ENCODE measurements at places on chromosomes 16 and 17.
A peak's percentile ranks its signal among the peaks of the same experiment; 100 is the strongest.

- no peak for DNase-seq
These were observed 390 bp upstream of the BBS2 start for GRCh38 chr16:56520251-56520577.

DNA sequence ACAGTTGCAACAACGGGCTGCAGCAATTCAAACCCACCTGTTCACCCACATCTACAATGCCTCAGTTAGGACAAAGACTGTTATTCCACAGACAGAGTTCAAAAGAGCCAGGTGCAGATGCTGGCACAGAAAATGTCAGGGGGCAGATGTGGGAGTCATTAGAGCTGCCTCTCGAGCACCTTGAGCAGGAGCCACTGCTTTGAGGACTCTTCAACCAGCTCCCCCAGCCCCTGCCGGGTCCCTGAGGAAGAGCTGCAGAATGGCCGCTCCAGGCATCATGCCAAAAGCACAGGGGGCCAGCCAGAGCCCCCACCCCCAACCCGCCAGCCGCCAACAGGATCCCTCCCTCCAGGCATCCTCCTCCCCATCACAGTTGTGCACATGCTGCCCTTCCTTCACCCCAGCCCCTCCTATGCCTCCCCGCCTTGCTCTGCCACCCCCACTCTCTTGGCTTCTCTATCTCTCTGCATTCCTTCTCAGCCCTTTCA lies 20.8 kb downstream of the C17orf67 start:
- DNase-seq: no peak

- DNase-seq: no peak
These were observed 144.8 kb downstream of the KCNJ2 start for GRCh38 chr17:70314096-70314495.

GRCh38 chr16:68328151-68328859 lies 17.5 kb downstream of the PRMT7 start:
- peak; percentile 39 for DNase-seq

GRCh38 chr17:57413848-57414651 lies 157.7 kb downstream of the MSI2 start:
- no peak for DNase-seq

DNA sequence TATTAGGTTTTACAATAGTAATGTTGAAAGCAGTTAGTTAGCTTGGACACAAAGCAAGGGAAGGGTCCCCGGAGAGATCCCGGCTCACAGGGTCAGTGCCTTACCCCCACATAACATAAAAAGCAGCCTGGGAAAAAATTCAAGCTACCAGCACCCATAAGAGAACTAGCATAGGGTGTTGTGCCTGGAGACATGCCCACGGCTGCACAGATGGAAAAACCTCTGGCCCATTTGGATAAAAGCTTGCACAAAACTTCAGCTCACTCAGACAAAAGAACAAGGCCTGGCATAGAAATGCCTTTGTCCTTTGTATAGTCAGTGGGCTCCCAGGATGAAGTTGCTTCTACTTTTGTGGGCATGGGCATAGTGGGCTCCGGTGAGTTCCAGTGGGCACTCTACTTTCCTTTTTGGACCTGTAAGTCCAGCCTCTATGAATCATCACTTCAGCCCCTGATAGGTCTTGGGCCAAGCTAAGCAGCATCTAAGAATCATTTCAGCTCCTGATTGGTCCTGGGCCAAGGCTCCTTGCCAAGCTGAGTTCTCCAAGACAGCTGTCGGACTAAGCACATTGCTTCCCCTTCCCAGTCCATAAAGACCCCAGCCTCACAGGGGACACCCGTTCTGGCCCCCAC lies 1.3 kb upstream of the RDM1 start:
- DNase-seq: peak; percentile 6

DNA sequence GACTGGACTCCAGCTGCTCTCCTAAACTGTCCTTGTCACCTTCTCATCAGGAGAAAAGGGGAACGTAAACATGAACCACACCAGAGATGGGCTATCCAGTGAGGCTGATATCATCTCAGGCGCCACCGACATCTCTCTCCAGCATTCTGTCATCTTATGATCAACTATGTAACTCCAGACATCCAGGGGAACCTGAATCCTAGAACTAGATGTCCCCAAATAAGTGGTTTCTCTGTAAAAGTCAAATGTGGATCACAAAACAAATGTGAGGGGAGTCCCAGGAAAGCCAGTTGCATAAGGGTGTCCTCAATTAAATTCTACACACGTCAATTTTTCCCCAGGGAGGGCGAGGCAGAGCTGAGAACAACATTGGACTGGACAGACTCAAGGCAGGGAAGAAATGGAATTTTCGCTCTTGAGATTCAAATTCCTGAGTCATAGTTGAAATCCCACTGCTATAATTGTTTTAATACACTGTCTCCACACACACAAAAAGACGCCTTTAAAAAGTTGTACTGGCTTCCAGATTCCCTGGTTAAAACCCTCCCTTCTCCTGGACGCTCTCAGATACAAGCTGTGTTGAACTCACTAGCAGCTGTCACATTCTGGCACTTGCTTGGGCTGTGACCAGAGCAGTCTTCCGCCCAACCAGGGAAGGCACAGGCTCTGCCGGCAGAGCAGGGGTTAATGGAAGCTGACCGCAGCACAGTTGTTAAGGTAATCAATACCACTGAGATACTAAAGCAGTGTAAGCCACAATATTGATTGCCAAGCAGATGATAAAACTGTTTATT lies 62.6 kb downstream of the ZFHX3 start:
- DNase-seq: peak; percentile 72

GRCh38 chr17:66301864-66302741 lies at the start of gene PRKCA:
PRKCA (plus strand) TSS chr17:66302613.
- DNase-seq: no peak

GRCh38 chr16:27505297-27506236 lies 44.1 kb downstream of the GTF3C1 start:
- DNase-seq: no peak

DNA sequence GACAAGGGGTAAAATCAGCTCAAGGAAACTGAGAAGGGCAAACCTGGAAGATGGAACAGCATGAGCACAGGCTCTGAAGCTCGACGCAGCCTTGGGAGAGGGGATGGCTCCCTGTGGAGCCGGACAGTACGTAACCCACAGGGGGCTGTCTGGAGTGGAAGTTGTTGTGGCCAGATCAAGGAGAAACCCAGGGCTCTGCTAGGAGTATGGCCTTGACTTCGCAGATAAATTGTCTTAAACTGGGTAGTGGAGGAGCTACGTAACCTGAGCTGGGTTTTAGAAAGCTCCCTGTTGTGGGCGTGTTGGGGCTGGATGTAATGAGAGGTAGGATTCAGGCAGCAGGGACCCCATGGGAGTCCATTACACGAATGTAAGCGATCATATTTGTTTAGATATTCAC lies 25.5 kb upstream of the AXIN2 start:
- DNase-seq: no peak

- no peak for DNase-seq
These were observed at the start of gene ARHGAP44 for GRCh38 chr17:12789481-12790248. ARHGAP44 (plus strand) TSS chr17:12789498; CDS start chr17:12789839, 341 bp downstream.

DNA sequence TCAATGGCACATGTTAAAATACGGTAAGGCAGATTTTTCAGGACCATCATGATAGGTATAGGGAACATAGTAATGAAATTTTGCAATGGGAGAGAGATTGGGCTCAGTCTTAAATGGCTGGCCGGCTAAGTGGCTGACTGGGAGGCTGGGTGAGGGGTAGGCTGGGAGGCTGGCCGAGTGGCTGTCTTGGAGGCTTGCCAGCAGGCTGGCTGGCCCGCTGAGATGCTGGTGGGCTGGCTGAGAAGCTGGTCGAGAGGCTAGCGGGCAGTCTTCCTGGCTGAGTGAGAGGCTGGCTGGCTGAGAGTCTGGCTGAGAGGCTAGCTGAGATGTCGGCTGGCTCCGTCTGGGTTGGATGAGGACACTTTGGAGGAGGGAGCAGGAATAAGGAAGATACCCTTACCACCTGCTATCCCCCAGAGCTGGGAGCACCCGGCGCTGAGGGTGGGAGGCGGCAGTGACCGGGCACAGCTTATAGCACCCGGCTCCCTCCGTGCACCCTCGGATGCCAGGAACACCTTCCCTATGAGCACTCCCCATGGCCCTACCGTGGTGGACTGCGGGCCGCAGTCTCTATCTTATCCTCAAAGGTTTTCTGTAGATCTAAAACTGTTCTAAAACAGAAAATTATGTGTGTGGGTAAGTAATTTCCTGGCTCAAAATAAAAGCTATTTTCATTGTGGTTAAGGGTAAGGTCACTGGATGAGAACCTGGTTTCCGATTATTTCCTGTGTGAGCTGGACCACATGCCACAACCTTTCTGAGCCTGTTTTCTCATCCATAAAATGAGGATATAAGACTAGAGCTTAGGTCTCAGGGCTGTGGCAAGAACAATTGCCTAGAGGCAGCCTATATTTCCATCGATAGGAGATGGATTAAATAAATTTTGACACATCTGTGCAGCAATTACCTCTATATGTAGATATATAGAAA lies 34.5 kb upstream of the TMC5 start:
- no peak for DNase-seq

GRCh38 chr16:14344292-14344691 lies 273.2 kb downstream of the MRTFB start:
- no peak for DNase-seq

DNA sequence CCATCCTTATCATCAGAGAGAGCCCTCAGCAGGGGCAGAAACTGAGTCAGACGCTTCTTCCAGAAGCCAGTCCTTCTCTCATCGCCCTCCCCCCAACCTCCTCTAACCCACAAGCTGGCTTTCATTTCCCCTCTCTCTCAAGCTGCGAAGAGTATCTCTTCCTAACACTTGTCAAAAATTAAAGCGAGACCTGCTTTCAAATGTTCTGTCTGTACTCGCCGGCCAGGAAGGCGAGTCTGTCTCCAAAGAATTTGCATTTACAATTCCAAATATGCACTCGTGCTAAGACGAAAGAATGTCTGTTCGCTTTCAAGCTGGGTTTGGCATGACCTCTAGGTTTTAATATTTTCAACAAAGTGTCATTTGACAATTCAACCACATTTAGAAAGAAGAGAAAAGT lies 140.4 kb downstream of the RGS9 start:
- no peak for DNase-seq

GRCh38 chr16:3096362-3096761 lies 2.7 kb downstream of the ZSCAN10 start:
- no peak for DNase-seq

GRCh38 chr16:84155226-84155625 lies 10.1 kb downstream of the DNAAF1 start:
- no peak for DNase-seq

DNA sequence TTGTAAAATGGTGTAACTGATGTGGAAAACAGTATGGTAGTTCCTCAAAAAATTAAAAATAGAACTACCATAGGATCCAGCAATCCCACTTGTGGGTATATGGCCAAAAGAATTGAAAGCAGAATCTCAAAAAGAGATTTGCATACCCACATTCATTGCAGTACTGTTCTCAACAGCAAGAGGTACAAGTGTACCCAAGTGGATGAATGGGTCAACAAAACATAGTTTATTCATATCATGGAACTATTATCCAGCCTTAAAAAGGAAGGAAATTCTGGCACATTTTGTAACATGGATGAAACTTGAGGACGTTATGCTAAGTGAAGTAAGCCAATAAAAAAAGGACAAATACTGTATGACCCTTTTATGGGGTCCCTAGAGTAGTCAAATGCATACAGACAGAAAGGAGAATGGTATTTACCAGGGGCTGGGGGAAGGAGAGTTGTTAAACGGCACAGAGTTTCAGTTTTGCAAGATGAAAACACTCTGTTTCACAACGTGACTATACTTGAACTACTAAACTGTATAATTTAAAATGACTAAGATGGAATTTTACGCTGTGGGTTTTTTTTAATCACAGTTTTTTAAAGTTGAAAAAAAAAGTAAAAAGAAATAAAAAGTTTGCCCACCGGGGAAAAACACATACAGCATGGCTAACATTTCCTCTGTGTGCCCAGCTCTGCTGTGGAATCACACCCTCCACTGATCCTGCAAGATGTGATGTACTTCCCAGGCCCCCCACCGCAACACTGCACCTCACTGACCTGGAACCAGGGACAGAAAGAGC lies 6.1 kb downstream of the TVP23A start:
- DNase-seq: no peak

All from forelimb muscle (tissue), 1 donor.